ENCODE measurements at places on chromosomes 4 and X.

- DNase-seq: no peak
Observed at GRCh38 chrX:19956923-19957322, 33.9 kb downstream of the BCLAF3 start.

DNA sequence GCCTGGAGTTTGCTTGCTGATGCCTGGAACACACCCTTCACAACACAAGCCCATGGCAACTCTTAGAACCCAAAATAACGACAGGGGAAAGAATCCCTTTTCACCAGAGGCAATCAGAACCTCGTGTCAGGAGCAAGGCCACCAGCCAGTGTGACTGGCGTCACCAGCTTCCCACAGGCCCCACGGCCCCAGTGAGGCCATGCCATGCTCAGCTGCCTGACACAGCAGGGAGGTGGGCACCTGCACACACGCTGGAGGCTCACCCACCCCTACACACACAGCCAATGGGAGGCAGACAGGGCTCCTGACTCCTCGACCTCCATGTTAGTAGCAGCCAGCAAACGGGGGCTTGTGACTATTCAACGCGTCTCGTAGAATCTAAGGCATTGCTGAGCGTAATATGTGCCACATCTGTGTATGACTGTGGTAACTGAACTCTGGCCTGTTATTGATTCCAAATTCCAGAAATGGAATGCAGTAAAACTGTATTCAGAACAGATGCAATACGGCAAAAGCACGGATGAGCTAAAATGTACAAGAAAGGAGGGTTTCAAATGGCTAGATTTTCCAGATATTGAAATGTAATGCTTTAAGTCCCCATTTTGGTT, 28.5 kb downstream of the RNF212 start:
- peak; percentile 25 for DNase-seq

- DNase-seq: no peak
Observed at GRCh38 chr4:162685410-162685809, 481.3 kb downstream of the NAF1 start.

DNA sequence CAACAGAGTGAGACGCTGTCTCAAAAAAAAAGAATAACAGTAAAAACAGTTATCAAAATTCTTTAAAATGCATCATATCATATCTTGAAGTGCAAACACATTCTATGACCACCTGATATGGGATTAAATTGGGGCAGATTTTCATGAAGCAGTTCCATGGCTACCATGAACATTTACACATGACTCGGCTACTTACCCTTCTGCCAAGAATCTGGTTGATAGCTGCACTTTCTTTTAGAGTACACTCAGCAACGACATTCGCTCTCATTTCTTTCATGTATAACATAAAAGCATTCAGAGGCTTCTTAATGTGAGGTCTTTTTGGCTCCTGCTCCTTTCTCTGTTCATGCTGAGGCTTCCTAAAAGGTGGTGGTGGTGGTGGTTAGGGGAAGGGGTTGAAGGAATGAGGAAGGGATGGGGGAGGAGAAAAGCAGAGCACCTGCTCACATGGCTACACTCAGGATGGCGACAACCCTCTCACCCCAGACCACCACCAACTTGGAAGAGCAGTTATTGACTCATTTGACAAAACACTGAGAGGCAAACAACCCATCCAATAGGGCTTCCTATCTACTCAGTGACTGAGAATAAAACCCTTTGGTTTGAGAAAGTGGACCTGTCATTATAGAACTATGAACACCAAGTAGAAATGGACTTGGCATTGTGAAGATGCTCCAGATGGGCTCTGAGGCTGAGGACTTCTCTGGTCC, 88.5 kb downstream of the HADH start:
- no peak for DNase-seq

DNA sequence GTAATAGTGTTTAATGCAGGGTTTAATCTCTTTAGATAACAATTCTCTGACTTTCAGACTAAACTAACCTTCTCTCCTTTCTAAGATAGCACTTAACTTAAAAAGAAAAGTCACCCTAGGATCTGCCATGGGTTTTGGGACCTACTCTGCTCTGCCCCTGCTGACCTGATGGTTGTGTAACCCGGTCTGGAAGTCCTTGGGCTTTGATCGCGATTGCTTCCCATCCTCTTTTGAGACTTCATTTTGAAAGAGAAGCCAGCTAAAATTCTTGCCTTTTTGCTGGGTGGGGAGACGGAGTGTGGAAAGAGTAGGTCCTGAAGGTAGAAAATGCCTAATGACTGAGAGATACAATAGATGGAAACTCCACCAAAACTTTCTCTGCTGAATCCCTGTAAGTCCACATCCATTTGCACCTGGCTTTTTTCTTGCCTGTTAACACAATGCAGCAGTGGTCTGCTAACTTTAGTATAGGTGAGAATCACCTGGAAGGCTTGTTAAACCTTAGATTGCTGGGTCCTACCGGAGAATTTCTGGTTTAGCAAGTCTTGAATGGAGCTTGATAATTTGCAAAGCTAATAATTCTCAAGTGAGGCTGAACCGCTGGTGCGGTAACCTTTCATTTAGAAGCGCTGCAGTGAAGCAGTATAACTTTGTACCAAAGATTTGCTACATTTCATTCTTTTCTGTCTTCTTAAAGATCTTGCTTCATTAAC, 45.6 kb upstream of the CCSER1 start:
- DNase-seq: no peak

DNA sequence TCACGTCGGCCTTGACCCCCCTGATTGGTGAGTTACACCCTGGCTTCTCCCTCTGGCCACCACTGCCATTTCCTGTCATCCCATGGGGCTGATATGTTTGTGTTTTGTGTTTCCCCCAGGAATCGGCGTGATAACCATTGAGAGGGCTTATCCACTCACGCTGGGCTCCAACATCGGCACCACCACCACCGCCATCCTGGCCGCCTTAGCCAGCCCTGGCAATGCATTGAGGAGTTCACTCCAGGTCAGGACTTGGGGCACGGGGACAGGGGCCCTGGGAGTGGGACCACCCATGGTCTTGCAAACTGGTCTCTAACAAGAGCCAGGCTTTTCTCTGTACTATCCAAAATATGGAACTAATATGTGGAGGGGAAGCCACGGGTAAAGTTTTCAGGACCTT, 18.7 kb downstream of the SLC34A2 start:
- DNase-seq: no peak

GRCh38 chr4:175999944-176000343, 65.7 kb upstream of the WDR17 start:
- DNase-seq: no peak

GRCh38 chrX:68939868-68940267, 111.0 kb downstream of the EFNB1 start:
- DNase-seq: no peak

- DNase-seq: no peak
Observed at GRCh38 chr4:76758290-76758882, 139.6 kb downstream of the SOWAHB start.

GRCh38 chrX:131725001-131725654, 181.3 kb downstream of the OR13H1 start:
- no peak for DNase-seq

- no peak for DNase-seq
Observed at GRCh38 chrX:69556060-69557011, 52.2 kb downstream of the NALF2 start.

DNA sequence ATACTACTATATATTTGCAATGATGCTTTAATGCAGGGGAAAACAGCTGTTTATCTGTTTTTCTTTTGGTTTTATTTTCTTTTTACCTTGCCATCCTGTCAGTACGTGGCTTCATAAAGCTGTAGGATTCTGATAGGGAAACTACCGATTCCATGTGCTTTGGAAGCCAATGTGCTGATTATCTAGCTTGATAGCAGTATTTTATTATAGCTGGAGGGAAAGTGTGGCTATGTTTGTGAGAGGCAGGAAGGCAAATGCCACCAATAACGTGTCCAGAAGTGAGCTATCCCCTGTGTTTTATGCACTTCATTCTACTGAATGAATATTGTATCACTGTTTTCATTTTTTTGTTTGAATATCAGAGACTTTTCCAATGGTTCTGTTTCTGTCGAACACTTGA, 43.7 kb downstream of the IL15 start:
- DNase-seq: no peak

DNA sequence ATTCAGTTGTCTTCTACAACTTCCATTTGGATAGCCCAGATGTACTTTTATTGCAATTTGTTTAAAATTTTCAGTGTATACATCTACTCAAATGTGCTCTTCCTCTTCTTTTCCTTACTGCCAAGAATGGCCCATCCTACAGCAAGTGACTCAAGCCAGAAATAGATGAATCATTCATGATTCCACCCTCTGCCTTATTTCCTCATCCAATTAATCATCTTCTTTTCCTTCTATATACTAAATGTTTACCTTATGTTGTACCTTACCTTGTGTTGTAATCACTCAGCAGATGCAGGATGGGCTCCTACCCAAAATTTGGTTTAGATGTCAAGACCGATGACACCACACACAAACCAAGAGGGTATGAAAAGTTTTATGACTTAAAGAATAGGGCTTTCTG, 437.8 kb downstream of the GRXCR1 start:
- no peak for DNase-seq

DNA sequence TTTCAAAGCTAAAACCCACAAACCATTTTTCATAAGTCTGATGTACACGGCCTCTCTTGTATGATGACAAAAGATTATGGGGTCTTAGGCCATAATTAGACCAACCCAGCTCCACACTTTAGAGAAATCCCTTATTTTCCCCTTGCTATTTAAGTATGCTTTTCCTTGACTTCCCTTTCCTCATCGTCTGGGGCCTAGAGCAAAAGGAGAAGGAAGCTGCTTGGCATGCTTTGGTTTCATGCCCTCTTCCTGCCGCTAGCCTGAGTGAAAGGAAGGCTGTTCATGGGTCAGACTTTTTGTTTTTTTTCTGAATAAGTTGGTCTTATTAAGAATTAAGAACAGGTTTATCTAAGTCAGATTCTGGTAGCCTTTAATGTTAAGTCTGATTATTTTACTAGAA, 10.6 kb upstream of the RASGEF1B start:
- no peak for DNase-seq

- no peak for DNase-seq
Observed at GRCh38 chr4:182185491-182185890, 57.7 kb upstream of the TENM3 start.

DNA sequence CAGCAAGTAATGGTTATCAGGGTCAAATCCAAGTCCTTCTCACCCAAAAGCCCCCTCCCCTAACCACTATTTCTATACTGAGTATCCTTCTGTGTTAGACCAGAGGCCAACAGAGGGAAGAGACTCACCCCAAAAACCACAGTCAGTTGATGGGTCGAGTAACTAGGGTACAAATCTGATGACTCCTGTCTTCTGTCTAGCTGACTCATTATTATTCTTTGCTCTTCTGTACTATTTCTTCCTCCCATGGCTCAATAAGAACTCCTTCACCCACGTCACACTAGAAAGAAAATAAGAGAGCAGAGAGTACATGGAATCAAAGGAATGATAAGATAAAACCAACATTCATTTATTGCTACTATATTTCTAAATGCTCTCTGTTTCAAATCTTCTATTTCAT, 2.0 kb downstream of the RAB40A start:
- no peak for DNase-seq
